Astrocyte (in vitro differentiated cells and primary cell): ENCODE measurements at places on chromosomes 3 and 15. TPM values are rescaled to one million over a fixed set of nuclear protein-coding genes. Genes with fewer than 3 reads are reported as not detected.

The LMOD3 gene
- total RNA-seq: 0.07 TPM in 1 of 2 replicates, not detected in the other

The LMAN1L gene
- total RNA-seq: 0.32 TPM in 1 of 2 replicates, not detected in the other

The ZNF660 gene
- total RNA-seq: 5.5 and 6.7 TPM in 2 replicates

The CCR9 gene
- total RNA-seq: not detected in 2 replicates

The MOBP gene
- total RNA-seq: 0.16 and 0.41 TPM in 2 replicates

The GP9 gene
- not detected in 2 replicates for total RNA-seq

The SI gene
- total RNA-seq: not detected in 2 replicates

The ANKRD63 gene
- total RNA-seq: not detected in 2 replicates

The NRROS gene
- not detected in 2 replicates for total RNA-seq

The CACNA2D3 gene
- total RNA-seq: 0.34 and 0.70 TPM in 2 replicates

The GNAT1 gene
- not detected in 2 replicates for total RNA-seq

The ATP13A5 gene
- not detected in 2 replicates for total RNA-seq

The SAMMSON gene
- not detected in 2 replicates for total RNA-seq

GRCh38 chr15:43250785-43251184 lies 15.9 kb downstream of the TGM5 start:
- DNase-seq: no peak

GRCh38 chr15:42324308-42324707 lies 35.0 kb upstream of the CAPN3 start:
- DNase-seq: no peak

- no peak for DNase-seq
Observed at GRCh38 chr3:118534519-118534918, 500.1 kb downstream of the IGSF11 start.

DNA sequence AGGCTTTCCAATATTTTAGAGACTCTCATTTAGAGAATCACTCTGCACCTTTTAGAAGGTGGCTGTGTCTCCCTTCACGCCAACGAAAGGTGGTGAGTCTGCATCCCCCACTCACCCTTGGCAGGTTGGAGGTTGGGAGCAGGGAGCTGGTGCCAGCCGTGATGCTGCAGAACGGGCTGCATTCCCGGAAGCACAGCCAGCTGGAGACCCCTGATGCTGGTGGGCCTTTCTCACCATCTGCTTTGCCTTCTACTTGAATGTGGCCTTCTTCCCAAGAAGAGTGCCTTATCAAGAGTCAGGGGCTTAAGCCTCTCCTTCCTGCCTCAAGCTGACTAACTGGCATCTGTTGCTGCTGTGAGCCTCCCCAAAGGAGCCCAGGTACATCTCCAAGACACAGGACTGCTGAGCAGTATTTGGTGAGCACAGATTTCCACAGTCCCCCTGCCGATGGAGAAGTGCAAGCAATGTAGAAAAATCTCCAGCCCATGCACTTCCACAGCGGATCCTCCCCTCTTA lies 17.7 kb upstream of the HEG1 start:
- no peak for DNase-seq

DNA sequence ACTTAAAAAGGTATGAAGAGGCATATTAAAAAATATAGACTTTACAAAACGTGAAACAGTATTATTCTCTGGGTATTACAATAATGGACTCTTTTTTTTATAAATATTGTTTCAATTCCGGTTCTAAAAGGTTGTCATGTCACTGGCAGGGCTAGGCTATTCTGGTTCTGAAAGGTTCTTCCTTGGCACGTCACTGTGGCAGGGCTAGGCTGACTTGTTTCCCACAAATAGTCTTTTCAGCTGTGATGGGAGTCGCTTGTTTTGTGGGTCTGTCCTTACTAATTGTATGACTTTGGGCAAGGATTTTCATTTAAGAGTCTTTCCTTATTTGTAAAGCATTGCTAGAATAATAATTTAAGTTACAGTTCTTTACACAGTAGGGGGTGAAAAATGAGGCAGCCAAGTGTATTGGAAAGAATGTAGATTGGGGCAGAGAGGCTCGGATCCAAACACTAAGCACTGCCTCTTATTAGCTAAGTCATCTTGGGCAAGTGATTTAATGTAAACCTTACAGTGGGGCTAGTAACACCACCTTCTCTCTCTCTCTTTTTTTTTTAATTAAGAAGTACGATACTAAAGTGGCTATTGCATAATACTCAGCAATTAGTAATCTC lies 12.4 kb upstream of the MELTF start:
- DNase-seq: no peak

DNA sequence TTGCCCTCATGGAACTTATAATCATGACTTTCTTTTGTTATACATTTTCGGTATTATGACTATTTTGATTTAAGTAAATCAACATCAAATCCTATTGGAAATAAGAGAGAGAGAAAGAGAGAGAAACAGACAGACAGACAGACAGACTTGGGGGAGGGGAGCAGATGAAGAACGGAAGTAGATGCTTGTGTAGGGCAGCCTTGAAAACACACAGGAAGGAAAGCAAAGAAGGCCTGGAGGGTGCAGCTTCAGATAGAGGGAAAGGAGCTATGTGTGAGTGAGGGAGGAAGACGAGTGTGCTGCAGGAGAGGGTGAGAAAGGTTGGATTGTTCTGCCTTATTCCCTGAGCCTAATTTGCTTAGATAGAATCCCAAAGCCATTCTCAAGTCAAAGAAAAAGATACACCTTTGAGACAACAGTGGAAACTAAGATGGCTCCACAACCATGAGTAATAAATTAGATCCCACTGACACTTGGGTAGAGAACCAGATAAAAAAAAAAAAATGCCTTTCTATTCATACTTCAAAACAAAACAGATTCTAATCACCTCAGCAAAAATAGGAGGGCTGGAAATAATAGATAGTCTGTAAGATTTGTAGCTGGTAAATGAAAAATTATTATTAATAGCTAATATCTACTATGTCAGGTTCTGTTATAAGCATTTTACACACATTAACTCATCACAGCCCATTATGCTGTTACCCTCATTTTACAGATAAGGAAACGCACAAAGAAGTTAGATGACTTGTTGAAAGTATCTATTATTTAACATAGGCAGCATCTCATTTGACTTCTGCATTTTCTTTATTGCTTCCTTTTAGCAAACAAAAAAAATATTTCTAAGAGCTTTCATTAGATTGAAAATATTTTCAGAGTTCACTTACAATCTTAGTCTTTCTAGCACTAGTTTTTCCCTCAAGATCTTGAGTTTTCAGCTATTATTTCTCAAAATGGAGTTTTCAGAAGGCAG lies 214.1 kb downstream of the TNIK start:
- DNase-seq: no peak

DNA sequence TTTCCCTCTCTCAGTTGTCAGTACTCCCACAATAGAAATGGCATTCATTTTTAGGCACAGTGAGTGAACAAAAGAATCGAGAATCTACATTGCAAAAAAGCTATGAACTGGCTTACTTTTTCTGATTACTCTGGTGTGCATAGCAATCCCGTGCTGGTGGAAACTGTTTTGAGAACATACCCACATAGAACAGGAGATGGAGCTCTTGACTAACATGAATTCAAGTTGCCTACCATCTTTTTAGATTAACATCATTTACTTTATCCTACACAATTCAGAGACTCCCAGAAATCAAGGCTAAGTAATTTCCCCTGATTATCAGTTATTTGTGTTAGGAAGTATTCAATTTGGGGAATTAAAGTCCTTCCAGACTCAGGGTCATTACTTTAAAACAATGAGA lies 326.6 kb downstream of the ARPP21 start:
- peak; percentile 17 for DNase-seq

DNA sequence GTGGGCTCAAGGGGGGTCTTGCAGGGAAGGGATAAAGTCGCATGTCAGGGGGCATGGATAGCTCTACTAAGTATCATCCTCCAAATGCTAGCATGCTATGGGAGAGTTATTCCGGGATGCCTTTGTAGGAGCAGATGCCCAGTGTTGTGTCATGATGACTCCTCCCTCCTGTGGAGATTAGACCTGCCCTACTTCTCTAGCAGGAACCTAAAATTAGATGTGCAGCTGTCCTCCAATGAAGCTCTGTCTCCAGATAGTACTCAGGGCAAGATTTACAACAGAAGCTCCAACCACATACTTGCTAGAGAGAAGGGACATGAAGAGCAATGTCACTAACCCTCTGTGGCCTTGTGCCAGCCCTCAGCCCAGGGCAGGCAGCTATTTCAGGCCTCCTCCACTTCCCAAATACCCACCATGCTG lies 82.5 kb downstream of the AGBL1 start:
- DNase-seq: no peak

- DNase-seq: peak; percentile 19
Observed at GRCh38 chr3:170128977-170129431, 52.5 kb downstream of the PHC3 start.

DNA sequence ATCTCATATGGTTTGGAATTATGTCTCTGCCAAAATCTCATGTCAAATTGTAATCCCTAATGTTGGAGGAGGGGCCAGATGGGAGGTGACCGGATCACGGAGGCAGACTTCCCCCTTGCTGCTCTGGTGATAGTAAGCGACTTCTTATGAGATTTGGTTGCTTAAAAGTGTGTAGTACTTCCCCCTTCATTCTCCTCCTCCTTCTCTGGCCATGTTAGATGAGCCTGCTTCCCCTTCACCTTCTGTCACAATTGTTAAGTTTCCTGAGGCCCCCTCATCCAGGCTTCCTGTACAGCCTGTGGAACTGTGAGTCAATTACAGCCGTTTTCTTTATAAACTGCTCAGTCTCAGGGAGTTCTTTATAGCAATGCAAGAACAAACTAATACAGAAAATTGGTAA lies 51.1 kb downstream of the NEDD4 start:
- DNase-seq: no peak

DNA sequence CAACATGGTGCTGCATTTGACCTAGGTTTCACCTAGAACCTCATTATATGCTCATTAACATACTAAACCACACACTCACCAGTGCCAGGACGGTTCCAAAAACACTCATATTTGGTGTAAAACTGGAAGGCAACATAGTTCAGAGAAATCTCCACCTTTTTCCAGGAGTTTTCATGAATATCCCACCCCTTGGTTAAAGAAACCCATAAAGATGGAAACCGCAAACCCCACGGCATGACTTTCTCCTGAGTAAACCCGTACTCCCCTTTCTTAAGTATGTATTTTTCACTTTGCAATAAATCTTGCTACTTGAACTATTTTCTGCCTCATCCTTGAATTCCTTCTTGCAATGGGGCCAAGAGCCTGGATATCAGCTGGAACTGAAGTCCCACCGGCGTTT lies 379.3 kb downstream of the MAGI1 start:
- no peak for DNase-seq

GRCh38 chr3:191355406-191355805 lies 25.1 kb upstream of the UTS2B start:
- no peak for DNase-seq

- no peak for DNase-seq
Observed at GRCh38 chr3:77267589-77267988, 227.7 kb downstream of the ROBO2 start.

DNA sequence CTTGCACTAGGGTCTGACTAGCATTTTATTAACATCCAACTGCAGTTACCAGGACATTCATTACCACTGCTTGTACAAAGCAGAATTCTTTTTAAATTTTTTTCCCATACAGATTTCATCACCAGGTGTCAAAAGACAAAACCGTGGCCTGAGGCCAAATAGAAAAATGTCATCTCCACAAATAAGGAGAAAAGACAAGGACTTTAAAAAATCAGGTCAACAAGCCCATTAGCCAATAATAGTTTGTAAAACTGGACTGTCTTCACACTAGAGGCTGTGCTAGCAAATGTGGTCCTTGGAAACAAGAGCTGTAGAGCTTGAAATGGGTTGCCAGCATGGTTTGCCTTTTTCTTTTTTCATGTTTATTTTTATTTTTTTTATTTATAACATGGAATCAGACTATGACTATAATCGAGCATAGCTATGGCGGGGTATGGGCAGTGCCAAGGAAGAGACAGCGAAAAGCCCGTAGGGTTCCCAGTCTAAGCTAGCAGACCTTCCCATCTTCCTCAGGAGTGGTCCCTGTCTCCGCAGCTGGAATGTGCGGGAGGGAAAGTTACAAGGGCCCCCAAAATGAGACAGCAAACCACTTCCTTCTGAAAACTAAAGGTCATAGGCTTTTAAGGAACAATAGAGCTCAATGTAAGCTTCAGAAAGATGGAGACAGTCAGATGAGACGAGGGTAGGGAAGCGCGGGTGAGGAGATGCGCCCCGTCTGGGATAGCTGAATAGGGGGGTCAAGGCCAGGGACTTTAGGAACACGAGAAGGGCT lies 1.5 kb downstream of the PTPN9 start:
- DNase-seq: no peak

DNA sequence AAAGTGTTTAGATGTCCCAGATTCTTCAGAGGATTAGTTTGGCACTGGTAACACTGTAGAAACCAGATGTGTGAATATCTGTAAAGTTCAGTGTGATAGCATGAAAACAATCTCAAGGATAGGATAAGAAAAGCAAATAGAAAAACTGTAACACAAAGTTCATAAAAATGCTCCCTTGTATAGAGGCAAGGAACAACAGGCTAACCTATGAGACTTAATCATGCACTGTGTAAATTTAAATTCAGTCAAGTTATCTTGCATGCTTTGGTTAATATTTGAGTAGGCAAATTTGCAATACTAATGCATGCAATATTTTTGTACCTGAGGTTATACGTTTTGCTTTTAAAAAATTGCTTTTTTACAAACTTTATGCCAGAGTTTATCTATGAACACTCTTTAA lies 144.4 kb downstream of the USP13 start:
- no peak for DNase-seq

DNA sequence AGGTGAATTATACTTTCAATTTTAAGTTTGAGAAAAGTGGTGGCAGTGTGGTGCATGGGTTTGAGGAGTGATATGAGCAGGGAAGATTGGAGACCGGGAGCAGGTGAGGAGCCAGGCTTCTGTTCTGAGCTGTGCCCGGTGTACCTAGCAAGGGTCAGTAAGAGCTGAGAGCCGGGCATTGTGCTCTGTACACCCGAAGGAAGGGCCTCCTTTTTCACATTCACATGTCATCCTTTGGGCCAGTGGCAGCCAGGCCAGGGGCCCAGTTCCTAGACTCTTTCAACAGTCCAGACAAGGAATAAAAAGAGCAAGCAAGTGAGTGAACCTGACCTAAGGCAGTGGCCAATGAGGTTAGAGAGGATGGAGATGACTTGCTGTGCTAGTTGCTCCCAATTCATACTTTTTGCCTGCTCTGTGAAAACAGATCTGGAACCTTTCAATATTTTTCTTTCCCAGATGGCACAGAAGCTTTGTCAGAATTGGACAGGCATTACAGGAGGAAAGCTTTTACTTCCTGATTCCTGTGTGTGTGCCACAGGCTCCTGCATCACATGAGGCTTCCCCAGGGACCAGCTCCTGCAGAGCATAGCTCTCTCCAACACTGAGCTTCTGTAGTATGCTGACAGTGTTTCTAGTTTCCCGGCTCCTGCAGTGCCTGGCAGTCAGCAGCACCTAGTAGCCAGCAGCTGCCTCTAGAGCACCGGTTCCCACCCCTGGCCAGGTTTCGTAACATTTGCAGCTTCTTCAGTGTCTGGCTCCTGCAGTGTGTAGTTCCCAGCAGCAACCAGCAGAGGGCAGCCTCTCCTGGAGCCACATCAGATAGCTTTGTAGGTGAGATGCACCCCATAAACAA lies 5.3 kb upstream of the TRA2B start:
- peak; percentile 41 for DNase-seq
